Esophagus squamous epithelium (tissue), 5 donors: ENCODE measurements at places on chromosomes 2 and 18.

GRCh38 chr2:226154610-226155009 is 645.0 kb downstream of the IRS1 start:
- no peak for DNase-seq

GRCh38 chr2:144162652-144163051 is 357.3 kb downstream of the ZEB2 start:
- DNase-seq: no peak

GRCh38 chr18:24366328-24366727 is 31.3 kb downstream of the OSBPL1A start:
- DNase-seq: no peak

- DNase-seq: no peak
These were observed 219.8 kb upstream of the SPHKAP start for GRCh38 chr2:228401065-228401912.

DNA sequence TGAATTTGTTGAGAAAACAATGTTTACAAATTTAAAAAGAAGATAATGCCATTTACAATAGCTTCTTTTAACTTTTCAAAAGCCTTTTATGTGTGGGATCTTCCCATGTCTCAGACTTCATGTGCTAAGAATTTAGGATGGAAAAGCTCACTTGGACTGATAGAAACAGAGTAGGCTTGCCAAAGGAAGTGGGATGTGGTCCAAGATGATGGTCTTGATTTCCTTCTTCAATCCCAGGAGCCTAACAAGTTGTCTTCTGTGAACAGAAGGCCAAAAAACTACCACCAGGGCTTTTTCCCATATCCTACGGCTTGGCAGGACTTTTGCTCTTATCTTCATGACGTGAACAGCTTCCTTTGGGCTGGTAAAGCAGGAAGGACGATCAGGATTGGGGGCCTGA is 9.5 kb downstream of the CXCR4 start:
- DNase-seq: no peak

DNA sequence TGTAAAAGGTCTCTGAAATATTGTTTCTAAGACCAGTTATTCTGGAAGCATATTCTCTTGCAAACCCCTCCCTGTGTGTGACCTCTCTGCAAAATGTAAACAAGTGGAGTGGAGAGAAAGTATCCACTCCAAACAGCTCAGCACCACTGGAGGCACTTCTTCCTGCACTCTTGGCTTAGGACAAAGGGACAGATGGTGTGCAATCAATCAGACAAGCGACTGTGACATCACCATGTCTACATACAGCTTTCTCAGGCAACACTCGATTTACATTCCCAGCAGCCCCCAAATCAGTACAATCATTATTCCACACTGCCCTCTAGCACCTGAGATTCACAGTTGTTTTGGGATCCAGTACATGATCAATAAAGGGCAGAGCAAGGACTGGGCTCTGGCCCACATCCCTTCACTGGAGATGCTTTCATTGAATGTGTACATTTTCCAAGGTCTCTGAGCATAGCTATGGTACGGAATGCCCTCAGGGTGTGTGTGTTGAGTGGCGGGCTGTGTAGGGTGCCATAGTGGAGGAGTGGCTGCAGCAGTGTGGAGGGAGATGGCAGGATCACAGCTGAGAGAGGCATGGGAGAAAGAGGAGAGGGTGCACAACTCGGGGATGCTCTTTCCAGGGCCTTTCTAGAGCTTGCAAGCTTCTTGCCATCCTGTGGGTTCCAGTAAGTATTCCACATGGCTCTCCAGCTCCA is 311.8 kb upstream of the ST6GAL2 start:
- no peak for DNase-seq

DNA sequence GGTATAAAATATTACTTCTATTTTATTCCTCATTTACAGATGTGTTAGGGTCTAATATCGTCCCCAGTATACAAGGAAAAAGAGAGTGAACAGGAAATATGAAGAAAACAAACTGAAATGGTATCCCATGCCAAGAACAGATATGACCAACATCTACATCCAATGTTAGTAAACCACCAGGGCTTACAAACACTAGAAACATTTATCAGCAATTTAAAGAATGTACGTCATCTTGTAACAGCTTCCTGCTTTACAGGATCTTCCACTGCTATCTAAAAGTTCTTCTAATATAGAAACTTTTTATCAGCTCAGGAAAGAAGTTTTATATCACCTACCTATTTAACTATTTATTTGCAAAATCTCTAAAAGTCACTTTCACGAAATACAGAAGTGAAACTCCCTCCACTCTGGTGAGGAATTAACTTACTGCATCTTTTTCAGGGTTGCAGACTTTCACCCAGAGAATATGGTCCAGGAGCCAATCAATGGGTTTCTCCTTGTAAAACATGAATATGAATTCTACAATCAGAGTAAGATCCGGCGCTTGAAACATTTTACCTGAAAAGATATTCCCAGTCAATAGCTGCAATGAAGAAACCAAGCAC is 35.2 kb downstream of the UNC50 start:
- no peak for DNase-seq

GRCh38 chr2:98899041-98899702 is 36.9 kb downstream of the CRACDL start:
- no peak for DNase-seq

DNA sequence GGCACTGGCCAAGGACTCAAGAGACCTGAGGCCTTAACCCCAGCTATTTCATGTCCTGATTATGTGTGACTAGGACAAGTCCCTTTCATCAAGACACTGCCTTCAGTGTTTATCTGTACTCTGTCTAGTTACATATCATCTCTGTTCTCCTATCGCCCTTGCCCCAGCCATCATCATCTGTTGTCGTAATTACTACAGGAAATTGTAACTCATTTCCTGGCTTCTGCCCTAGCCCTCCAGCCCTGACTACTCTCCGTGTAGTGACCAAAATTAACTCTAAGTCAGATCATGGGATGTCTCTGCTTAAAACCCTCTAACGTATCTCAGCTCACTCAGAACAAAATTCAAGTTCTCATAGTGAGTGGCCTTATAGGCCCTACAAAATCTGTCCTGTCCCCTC is 49.3 kb upstream of the LAPTM4A start:
- no peak for DNase-seq

DNA sequence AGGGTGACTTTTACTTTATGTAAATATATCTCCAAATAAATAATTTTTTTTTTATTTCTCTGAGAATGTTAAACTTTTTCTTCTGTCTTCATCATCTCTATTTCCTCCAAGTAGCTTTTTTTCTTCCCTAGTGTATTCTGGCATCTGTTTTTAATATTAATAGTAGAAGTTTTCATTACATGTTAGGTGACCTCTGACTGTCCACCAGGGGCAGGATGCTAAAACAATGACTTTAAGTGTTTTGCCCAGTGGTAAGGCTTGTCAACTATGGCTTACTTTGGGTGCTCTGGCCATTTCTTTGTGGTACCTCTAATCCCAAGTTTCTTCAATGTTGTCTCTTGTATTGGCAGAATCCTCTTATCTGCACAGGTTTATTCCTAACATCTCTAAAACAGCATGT is 127.1 kb downstream of the SRBD1 start:
- DNase-seq: no peak

DNA sequence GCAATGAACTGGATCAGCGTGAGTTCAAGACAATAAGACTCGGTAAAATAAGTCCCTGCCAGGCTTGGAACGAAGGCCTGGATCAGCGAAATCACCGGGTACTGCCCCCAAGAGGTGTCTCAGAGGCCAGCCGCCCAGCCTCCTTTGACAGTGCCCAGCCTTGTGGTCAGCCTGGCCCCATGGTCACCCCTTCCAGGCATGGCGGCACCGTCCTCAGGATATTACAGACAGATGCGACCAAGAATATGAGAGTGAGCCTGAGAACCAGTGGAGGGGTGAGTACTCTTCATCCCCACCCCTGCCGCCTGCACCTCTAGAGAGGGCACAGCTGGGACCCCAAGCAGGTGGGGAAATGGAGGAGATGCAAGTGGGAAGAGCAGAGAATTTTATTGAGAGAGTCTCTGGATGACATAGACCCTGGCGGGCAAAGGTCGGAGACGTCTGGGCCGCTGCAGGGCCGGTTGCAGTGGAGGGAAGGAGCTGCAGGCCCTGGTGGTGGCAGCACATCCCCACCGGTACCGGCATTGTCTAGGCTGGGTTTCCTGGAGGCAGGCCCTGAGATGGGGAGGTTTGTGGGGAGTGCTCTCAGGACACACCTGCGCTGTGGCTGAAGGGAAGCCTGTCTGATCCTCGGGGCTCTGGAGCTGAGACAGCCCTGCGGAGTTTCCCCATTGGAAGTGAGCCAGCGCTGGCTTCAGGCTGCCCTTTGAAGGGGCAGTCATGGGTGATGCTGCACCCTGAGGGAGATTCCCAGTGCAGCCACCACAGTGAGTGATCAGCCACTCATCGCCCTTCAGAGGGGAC is 190.0 kb downstream of the SEPTIN10 start:
- DNase-seq: no peak

DNA sequence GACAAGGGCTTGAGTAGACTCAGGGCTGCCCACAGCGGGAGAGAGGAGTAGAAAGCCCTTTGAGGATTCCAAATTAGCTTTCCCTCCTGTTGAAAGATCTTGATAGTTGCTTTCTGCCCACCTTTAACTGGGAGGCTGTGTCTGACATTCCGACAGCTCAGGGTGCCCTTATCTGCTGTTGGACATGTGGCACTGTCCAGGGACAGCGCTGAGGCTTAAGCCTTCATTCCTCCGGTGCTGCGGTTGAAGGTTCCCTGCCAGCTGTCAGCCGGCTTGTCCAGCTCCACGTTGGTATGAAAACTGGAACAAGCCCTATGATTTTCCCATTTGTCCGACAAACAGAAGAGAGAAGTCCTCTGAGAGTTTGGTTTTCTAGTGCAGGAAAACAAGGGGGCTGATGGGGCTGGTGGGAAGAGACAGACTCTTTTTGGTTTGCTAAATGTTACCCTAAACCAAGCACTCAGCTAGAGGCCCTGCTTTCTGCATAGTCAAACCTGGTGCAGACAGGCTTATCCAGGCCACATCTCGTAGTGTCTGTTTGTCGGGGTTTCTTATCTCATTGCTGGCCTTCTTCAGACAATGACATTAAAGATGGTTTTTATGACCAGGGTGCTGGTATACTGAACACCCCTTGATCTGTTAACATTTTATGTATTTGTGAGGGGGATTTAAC is 24.5 kb downstream of the GREB1 start:
- DNase-seq: no peak

DNA sequence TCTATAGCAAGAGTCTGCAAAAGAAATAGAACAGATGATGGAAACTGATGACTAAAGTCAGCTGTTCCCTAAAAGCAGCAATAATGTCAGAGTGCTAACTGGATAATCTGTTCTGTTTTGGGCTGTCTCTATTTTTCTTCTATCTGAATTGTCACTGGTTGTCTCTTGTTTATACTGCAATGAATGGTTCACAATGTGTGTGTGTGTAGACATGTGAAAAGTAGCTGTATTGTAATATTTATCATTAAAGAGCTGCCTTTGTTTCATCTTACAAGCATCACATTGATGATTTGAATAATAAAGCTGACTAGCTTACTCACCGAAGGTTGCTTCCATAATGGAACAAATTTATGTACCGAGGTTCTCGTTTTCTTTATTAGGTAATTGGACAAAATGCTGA is 456.0 kb upstream of the ZEB2 start:
- no peak for DNase-seq

- no peak for DNase-seq
These were observed 104.7 kb upstream of the ARHGAP28 start for GRCh38 chr18:6624661-6625311.

DNA sequence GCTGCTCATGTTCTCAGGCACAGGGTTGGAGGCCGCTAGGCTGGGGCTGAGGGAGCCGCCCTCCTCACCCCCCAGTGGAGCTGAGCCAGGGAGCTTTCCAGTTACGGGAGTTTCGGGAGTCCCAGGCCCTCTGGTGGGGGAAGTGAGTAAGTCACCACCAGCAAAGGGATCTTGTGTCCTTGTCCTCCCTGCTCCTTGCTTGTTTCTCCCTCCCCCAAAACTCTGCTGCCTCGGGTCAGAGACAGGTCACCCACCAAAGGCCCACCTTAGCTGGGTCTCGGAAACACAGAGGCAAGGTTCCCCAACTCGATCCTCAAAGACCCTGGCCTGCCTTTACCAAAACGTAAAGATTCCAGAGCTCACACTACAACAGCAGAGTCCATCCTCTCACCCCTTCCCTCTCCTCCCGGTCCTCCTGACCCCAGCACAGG is 60.5 kb upstream of the POMC start:
- no peak for DNase-seq

GRCh38 chr18:45939236-45939635 is 27.9 kb downstream of the EPG5 start:
- no peak for DNase-seq

GRCh38 chr18:59149007-59149406 is 9.3 kb downstream of the SEC11C start:
- no peak for DNase-seq

DNA sequence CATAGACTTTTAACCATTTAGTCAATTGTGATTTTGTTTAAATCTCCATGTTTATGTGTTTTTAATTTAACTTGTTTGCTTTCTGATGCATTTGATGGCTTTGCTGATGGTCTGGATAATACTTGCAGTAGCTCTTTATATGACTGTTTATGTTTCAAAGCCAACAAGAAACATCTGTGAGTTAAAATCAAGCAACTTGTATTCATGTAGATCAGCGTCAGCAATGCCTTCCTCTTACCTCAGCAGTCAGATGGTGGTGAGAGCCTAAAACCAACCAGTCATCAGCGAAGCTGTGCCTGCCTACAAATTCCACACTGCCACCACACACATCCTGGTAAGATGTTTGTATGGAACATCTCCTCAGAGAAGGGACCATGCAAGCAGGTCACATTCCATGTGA is 231.9 kb downstream of the PTGR3 start:
- no peak for DNase-seq

- DNase-seq: no peak
These were observed 5.0 kb upstream of the MYL12B start for GRCh38 chr18:3256693-3257626.

DNA sequence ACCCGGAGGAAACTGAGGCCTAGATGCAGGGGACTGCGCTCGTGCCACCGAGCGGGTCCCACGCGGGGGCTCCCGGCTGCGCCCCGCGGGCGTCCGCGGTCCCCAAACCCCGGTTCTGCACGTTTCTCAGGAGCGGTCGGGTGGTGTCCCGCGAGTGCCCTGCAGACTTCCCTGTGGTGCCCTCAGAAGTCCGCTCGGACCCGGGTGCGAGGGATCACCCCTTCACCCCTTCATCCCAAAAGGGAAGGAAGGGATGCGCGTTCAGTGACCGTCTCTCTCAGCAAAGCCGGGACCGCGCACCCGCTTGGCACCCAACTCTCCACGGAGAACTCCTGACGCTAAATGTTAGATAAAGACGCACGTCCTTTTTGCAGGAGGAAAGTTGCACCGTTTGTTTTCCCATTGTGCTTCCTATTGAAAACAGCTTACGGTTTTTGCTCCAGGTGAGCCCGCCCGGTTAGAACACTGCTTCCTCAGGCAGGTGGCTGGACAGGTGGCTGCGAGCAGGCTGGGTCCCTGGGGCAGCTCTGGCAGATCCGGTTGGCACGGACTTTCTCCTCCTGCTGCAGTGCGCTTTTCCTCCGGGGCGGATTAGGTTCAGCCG is 779 bp downstream of the DGKD start:
- DNase-seq: no peak

GRCh38 chr2:191869781-191870180 is 22.9 kb upstream of the CAVIN2 start:
- no peak for DNase-seq

DNA sequence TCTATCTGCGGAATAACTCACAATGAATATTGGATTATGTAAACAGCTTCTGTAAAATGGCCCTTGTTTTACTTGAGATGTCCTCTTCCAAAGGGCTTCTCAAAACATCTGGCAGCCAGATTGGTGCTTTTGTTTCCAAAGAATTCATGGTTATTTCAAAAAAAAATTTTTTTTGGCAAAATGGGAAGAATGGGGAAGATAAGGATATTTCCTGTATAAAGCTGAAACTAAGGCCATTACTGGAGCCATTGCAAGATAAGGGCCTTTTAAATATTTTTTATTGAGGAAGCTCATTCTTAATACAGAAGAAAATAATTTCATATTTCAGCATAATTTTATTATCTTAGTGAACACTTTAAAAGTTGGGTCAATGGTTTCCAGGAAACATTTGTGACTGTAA is 259.1 kb downstream of the GALNT13 start:
- DNase-seq: no peak
